ENCODE measurements at places on chromosomes 7 and 10.

DNA sequence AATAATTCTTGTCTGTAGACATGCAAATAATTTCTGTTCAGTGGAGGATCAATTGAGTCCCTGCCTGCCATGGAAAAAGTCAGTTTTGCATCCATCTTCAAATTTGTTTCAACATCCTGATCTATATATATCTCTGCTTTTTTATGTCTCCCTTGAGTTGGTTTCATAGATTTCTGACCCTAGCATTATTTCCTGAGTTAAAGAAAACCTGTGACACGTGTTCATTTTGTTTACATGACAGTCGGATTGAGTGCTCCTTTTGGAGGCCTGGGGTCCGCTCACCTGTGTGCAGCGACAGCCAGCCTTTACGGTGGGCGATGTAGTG lies 674 bp downstream of the MRPS24 start:
- no peak for DNase-seq

DNA sequence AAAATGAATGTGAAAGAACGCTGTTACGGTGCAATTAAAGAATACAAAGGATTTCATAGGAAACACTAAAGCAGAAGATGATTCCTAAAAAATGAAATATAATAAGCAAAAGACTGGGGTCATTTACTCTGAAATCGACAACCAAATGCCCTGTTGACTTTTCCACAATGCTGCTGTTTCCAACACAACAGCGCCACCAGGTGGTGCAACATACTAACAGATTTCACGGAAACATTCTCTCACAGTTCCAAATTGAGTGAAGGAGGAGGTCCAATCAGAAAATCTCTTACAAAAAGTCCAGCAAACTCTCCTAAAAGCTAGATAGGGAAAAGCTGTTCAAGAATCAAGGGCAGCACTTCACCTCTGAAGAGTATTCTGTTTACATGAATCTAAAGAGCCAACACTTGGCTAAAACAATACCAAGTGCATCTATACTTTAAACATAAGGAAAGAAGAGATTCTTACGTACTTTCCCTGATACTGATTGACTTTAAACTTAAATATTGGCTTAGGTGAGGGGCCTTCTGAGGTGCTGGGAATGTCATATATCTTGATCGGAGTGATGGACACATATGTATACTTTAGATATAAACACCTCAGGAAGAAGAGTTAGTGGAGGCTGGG lies 55.9 kb downstream of the UPF2 start:
- peak; percentile 52 for DNase-seq

GRCh38 chr10:44993226-44993921 lies 7.3 kb upstream of the ZNF22 start:
- DNase-seq: no peak

- DNase-seq: no peak
Observed at GRCh38 chr7:37973915-37974314, 53.5 kb downstream of the EPDR1 start.

GRCh38 chr7:105219771-105220160 lies 169.0 kb downstream of the SRPK2 start:
- no peak for DNase-seq

GRCh38 chr7:70694434-70694970 lies 437.4 kb upstream of the GALNT17 start:
- no peak for DNase-seq

DNA sequence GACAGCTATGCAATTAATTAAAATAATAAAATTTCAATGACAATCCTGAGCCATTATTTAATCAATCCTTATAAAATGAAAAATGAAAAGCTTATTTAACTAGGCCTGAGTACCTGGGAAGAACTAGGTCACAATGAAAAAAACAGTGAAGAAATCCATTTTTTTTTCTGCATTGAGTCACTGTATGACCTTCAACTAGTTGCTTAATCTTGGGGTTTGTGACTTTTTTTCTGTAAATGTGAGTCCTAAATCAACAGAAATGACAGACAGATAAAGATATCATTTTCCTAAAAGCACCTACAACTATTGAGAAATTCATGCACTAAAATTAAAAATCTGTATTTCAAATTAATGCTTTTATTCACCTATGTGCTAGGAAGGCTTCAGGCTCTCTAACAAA lies 96.8 kb downstream of the TMEM26 start:
- no peak for DNase-seq

GRCh38 chr7:151863386-151864079 lies 13.4 kb downstream of the PRKAG2 start:
- no peak for DNase-seq

- DNase-seq: no peak
Observed at GRCh38 chr7:26368542-26368941, 76.9 kb downstream of the SNX10 start.

DNA sequence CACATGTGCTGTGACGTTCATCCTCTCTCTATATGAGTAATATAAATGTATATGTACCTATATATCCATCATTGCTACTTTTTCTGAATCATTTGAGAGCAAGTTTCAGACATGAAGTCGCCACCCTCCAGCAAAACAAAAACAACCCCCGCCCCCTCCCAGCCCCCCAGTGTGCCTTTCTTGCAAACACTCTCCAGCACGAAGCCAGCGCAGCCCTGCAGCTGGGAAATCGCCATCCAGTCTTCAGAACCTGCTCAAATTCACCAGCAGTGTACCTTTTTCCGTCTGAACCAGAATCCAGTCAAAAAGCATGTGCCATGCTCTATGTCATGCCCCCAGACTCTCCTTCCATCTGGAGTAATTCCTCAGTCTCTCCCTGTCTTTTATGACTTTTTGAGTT lies 135.8 kb downstream of the TACC2 start:
- DNase-seq: no peak

- DNase-seq: no peak
Observed at GRCh38 chr10:17473228-17473950, 19.0 kb upstream of the ST8SIA6 start.

DNA sequence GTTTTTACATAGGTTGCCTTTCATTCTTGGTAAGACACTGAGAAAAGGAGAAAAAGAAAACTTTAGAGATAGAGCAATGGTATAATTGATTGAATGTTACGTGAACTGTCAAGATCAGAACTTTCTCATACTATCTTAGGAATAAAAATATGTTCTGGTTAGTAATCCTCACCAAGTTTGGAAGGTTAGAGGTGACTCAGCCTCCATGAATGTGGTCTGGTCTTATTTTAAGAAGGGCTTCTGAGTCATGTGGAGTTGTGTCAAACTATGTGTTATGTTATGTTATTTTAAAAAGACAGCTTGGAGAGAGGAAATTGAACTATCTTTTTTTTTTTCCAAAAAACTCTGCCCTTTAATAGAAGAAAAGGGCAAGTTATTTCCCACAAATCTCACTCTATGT lies 458.6 kb upstream of the KLF6 start:
- DNase-seq: no peak

- no peak for DNase-seq
Observed at GRCh38 chr10:79328737-79329504, 18.3 kb upstream of the PPIF start.

DNA sequence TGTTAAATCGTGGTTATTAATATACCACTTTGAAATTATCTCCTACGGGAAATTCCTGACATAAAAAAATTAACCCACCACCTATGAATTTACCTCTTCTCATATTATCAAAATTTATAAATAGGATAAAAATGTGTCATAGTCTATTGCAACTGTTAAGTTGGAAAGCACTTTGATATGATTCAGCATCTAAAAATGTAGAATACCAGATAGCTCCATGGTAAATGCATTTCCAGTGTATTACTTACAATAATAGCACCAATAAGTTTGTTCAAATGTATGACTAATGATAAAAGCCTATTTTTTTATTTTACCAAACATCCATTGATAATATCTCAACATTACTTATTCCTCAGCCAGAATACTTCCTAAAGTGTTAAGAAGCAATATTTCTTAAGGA lies 13.6 kb upstream of the KCND2 start:
- DNase-seq: no peak

- no peak for DNase-seq
Observed at GRCh38 chr7:129949292-129950133, 3.2 kb downstream of the UBE2H start.

- no peak for DNase-seq
Observed at GRCh38 chr10:86393362-86393761, 26.8 kb upstream of the GRID1 start.

DNA sequence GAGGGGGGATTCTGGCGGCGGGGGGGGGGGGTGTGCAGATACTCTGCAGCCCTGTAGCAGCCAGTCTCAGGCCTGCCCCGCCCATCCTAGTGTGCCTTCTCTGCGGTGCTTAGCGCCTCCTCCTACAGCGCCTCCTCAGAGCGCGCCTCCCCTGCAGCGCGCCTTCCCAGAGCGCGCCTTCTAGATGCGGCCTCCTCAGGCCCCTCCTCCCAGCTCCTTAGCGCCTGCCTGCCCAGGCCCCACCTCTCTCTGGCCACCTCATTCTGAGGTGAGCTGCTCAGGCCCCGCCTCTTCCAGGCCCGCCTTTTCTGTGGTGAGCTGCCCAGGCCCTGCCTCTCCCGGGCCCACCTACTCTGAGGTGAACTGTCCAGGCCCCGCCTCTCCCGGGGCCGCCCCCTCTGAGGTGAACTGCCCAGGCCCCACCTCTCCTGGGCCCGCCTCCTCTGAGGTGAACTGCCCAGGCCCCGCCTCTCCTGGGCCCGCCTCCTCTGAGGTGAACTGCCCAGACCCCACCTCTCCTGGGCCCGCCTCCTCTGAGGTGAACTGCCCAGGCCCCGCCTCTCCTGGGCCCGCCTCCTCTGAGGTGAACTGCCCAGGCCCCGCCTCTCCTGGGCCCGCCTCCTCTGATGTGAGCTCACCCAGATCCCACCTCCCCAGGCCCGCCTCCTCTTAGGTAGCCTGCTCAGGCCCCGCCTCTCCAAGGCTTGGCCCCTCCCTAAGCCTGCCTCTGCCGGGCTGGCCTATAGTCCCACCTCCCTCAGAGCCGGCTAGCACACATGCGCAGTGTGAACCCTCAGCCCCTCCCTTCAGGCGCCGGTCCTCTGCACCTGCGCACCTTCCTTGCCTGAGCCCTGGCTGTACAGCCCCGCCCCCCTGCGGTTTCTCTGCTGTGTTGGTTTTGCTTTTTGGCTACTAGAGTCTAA lies 2.1 kb upstream of the SGCE start:
- peak; percentile 95 for DNase-seq

DNA sequence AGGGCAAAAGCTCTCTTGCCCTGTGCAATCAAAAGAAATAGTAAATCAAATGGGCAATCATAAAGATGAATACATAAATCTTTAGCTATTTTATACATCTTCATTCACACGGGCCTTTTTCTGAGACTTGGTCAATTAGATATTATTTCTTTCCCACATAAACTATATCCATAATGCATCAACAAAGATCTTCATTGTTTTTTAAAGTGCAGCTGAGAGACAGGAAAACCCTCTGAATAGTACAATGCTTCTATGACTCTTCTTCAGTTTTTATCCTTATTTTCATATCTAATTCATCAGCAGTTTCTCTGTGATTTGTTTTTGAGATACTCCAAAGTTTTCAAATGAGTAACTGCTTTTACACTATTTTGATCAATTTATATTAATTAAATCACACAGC lies 25.5 kb downstream of the LARP4B start:
- no peak for DNase-seq

- no peak for DNase-seq
Observed at GRCh38 chr7:42550706-42551470, 313.9 kb upstream of the GLI3 start.

DNA sequence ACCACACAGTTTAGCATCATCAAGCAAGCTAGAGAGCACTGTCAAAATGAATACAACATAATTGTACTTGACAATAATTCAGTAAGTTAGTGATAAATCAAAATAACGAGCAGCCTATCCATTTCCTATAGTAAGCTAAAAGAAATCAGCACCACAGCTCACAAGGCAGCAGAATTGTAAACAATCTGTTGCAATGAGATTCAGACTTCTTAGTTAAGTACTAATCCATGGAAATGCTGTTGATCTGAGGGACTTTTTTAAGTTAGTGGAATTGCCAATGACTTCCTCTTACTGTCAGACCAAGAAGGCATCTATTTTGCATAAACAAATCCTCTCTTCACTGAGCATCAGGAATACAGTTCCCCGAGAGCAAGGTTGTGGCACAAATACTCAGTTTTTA lies 136.6 kb upstream of the CCDC6 start:
- DNase-seq: no peak

- DNase-seq: no peak
Observed at GRCh38 chr10:128853537-128853936, 613.5 kb upstream of the MGMT start.

DNA sequence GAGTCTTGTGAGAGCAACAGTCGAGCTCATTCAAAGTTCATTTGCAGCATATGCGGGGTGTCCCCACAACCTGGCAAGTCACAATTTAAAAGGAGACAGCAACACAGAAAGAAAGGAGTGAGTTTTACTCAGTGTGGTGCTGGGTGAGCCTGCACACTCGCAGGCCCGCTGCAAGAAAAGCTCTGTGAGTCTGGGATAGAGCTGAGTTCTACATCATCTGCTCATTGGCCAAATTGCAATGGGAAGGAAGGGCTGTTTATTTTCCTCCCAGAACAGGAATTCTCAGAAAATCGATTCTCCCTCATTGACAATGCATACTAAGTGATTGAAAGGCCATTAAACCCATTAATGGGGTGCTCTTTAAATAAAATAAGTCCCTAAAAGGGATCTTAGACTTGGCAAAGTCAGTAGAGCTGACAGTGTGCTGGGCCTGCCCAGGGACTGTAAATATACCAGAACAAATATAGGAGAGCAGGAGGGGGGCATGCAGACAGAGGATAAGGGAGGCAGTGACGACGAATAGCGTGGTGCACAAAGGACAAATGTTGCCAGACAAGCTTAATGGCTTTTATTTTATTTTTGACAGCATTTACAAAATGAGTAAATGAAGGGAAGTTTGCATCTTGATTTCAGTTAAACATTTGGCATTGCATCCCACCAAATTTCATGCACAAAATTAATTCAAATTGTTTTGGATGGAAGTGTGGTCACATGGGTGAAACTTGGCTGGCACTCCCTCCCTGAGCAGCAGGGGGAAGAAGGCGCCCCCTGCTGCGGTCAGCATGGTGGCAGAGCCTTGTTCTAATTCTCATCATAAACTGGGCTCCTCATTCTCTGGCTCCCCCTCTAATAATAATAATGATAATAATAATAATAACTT lies 215.7 kb downstream of the SNX10 start:
- no peak for DNase-seq

- no peak for DNase-seq
Observed at GRCh38 chr7:24406053-24406788, 122.2 kb downstream of the NPY start.

DNA sequence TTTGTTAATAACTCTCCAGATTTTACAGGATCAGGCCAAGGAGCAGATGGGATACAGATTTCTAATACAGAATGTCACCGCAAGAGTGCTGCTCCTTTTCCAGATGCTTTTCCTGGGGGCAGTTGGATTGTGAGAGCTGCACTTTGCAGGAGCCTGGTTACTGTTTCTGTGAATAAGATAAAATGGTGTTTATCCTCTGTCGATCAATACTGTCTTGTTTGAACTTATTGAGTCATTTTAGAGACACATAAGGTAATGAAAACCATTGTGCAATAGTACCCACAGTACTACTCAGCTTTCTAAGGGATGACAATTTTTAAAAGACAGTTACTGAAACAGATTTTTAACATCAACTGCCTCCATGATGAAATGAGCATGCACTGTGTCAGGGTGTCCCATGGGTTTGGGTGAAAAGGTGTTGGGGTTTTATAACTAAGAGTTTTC lies 2.9 kb downstream of the A1CF start:
- no peak for DNase-seq

- DNase-seq: no peak
Observed at GRCh38 chr7:47937711-47938573, 10.3 kb downstream of the PKD1L1 start.

Data from effector CD8-positive, alpha-beta T cell (primary cell).